ENCODE measurements at places on chromosomes 4 and X.
A peak's percentile ranks its signal among the peaks of the same experiment; 100 is the strongest.

- no peak for DNase-seq
Measured at GRCh38 chrX:110671068-110671803, 124.4 kb downstream of the CHRDL1 start.

GRCh38 chrX:1449036-1449822, 3.5 kb downstream of the ASMTL start:
- DNase-seq: no peak

- peak; percentile 29 for DNase-seq
Measured at GRCh38 chr4:109803924-109804571, 2.2 kb upstream of the CFI start.

DNA sequence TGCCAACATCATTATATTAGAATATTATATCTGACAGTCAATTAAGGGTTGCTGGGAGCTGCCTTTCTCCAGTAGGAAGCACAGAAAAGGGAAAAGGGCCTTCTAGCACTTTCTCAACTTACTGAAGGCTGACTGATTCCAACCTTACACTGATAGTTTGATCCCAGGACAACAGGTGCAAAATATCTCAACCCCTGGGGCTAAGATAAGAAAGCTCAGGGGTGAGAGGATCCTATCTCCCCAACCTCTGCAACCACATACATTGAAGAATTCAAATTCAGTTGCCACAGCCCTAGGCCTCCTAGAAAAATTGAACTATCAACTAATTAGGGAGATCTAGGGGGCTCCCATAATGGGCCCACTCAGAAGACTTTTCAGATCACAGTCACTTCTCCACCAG, 179.1 kb upstream of the GPRIN3 start:
- DNase-seq: no peak

- no peak for DNase-seq
Measured at GRCh38 chrX:134761788-134762187, 103.5 kb upstream of the PLAC1 start.

- no peak for DNase-seq
Measured at GRCh38 chr4:120731561-120731960, 191.0 kb downstream of the PRDM5 start.

DNA sequence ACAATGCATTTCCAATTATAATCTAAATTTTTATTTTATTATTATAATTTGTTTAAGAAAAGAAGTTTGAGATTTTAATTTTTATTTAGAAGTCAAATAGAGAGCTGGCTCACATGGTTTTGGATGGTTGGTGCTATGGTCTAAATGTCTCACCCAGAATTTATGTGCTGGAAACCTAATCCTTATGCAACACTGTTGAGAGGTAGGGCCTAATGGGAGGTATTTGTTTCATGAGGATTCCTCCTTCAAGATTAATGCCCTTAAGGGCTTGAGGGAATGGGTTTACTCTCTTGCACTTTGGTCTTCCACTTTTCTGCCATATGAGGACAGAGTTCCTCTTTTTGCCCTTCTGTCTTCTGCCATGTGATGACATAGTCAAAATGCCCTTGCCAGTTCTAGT, 960.5 kb upstream of the IGFBP7 start:
- DNase-seq: no peak

- DNase-seq: no peak
Measured at GRCh38 chr4:19729886-19730651, 521.6 kb upstream of the SLIT2 start.

GRCh38 chr4:87014284-87014782, 79.5 kb downstream of the AFF1 start:
- peak; percentile 73 for DNase-seq

All from fibroblast of skin of left biceps (primary cell).